SJSA1 (cell line): ENCODE measurements at places on chromosomes 7 and 10.

DNA sequence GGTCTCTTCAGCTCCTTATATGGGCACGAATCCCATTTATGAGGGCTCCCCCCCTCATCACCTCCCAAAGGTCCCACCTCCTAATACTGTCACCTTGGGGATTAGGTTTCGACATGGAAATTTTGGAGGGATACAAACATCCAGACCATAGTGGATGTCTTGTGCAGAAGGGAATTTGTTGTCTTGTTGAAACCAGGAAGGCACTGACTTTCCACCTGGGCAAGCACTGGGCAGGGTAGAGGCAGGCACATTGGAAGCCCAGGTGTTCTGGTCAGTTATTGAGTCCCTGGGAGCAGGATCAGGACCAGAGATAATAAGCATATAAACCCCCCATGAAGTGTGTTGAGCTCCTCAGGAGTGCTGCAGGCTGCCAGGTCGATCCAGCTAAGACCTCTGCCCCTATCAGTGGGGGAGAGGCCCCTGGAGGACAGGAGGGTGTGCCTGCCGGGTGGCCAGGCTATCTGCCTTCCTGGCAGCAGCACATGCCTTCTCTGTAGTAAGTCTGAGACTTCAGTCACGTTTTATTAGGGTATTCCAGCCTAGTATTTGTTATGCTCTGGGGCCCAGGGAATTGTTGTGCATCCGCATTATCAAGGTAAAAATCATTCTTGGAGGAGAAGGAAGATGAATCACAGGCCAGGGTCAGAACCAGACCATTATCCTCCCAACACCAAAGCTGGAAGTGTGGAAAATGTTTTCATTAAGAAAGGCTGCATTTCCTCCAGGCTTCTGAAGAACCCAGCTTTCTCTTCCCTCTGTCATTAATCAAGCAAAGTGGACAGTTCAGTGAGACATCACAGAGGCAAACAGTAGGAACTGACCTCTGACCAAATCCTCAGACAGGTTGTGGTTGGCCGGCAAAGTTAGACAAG lies 503.1 kb downstream of the GRID1 start:
- no peak overlapping the region for H3K27ac ChIP-seq
- no peaks in the 10 kb centered on the region for H3K27me3 ChIP-seq
- peak; percentile 10 for DNase-seq
- no peaks in the 10 kb centered on the region for H3K4me1 ChIP-seq
- H3K36me3 ChIP-seq: no peaks in the 10 kb centered on the region

GRCh38 chr7:44080118-44080517 lies 2.2 kb downstream of the POLM start:
- H3K27ac ChIP-seq: no peak overlapping the region
- peaks cover 48% of the 10 kb centered on the region for H3K36me3 ChIP-seq
- H3K4me1 ChIP-seq: peaks cover 30% of the 10 kb centered on the region
- DNase-seq: no peak
- H3K4me3 ChIP-seq: no peak overlapping the region

DNA sequence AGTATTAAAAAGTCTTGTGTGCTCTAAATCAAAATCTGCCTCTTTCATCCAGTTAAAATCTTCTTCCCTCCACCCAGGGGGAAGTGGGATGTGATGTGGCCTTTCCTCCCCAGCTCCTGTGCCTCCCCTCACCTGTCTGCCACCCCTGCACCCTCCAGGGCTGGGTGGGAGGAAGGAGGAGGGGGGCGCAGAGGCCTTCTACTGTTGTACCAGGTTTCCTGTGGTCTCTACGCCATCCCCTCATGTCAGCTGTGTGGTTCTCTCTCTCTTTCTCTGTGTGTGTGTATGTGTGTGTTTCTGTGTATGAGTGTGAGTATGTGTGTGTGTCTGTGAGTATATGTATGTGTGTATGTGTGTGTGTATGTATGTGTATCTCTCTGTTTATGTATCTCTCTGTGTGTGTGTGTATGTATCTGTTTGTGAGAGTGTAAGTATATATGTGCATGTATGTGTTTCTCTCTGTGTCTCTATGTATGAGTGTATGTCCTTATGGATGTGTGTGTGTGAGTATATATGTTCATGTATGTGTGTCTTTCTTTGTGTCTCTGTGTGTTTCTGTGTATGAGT lies 45.5 kb upstream of the C10orf71 start:
- no peaks in the 10 kb centered on the region for H3K36me3 ChIP-seq
- DNase-seq: no peak
- H3K4me3 ChIP-seq: no peak overlapping the region

DNA sequence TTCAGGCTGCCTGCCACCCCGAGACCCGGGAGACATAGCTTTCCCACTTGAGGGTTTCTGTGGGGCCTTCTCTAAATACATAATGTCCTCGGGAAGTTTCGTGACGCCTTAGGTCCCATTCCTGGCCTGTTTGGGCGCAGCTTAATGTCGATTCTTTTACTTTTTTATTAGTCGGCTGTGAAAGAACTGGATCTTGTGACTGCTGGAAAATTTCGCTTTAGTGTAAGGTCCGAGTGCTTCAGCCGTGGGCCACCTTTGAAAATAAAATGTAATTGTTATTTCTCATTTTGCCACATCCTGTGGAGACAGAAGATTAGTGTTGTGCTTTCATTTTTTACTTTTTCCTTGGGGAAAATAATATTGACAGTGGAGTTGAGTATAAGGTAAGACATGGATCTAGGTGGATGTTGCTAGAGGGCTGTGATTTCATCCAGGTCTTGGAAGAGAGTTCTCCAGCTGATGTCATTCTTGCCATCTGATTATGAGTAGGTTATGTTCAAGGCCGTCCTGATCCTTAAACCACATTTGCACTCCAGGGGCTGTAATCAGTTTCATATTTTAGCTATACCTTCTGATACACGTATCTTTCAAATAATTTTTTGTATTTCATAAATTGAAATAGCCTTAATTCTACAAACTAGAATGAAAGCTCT lies 830 bp downstream of the RAB18 start:
- peaks cover 11% of the 10 kb centered on the region for H3K4me1 ChIP-seq
- no peaks in the 10 kb centered on the region for H3K27me3 ChIP-seq
- DNase-seq: no peak

GRCh38 chr10:112801748-112802147 lies 148.3 kb upstream of the TCF7L2 start:
- H3K27me3 ChIP-seq: no peaks in the 10 kb centered on the region
- H3K27ac ChIP-seq: no peak overlapping the region
- no peak for DNase-seq
- H3K4me3 ChIP-seq: no peak overlapping the region
- no peaks in the 10 kb centered on the region for H3K4me1 ChIP-seq

GRCh38 chr7:156578978-156579430 lies 61.6 kb upstream of the RNF32 start:
- no peak overlapping the region for H3K27ac ChIP-seq
- no peak for DNase-seq

GRCh38 chr7:81284576-81284975 lies 365.7 kb upstream of the SEMA3C start:
- DNase-seq: no peak
- H3K27ac ChIP-seq: peak overlapping the region; percentile 23
- no peaks in the 10 kb centered on the region for H3K36me3 ChIP-seq
- no peaks in the 10 kb centered on the region for H3K27me3 ChIP-seq

DNA sequence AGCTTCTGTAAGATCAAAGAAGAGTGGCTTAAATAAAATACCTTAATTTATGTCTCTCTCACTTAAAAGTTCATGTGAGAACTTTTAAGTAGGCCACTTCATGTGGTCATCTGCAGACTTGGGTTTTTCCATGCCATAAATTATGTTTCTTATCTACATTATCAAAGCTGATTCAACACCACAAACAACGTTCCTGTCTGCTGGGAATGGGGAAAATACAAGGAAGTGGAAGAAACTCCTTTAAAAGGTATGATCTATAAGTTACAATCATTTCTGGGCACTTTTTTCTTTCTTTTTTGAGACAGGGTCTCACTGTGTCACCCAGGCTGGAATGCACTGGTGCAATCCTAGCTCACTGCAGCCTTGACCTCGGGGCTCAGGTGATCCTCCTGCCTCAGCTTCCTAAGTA lies 16.9 kb upstream of the OTUD1 start:
- no peak overlapping the region for H3K27ac ChIP-seq
- H3K4me1 ChIP-seq: no peaks in the 10 kb centered on the region
- no peaks in the 10 kb centered on the region for H3K27me3 ChIP-seq

DNA sequence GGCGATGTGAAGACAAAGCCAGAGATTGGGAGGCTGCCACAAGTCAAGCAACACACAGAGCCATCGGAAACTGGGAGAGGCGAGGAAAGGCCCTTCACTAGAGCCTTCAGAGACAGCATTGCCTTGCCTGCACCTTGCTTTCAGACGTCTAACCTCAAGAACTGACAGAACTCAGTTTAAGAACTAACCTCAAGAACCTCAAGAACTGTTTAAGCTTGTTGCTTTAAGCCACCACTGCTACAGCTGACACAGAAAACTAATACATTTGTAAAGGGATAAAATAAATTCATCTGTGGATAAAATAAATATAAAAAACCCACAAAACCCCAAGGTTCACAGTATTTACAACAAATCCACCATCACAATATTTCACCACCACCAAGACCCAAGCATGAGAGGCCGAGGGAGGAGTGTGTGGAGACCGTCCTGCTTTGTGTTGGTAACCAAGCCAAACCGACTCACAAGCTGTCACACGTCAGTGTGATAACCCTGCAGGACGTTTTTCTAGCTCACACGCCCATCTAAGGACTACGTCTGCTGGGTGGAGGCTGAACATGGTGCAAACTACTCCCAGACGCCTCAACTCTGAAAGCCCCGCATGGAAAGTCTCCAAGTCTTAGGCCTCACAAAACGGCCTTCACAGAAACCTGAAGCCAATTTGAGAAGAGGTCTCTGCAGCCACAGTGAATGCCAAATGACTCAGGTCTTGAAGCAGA lies 116.8 kb downstream of the ABLIM1 start:
- no peak overlapping the region for H3K27ac ChIP-seq
- H3K36me3 ChIP-seq: no peaks in the 10 kb centered on the region; the same call in 1 of the 2 replicates
- no peaks in the 10 kb centered on the region for H3K4me1 ChIP-seq
- no peaks in the 10 kb centered on the region for H3K27me3 ChIP-seq
- no peak for DNase-seq

GRCh38 chr10:95513941-95514392 lies 47.2 kb downstream of the SORBS1 start:
- H3K27me3 ChIP-seq: no peaks in the 10 kb centered on the region
- no peak for DNase-seq
- H3K36me3 ChIP-seq: no peaks in the 10 kb centered on the region

- H3K36me3 ChIP-seq: peaks cover 31% of the 10 kb centered on the region
- H3K27me3 ChIP-seq: no peaks in the 10 kb centered on the region
- peaks cover 14% of the 10 kb centered on the region for H3K4me1 ChIP-seq
- H3K27ac ChIP-seq: no peak overlapping the region
Measured at GRCh38 chr7:96167424-96167823, 154.5 kb downstream of the SLC25A13 start.
